ENCODE measurements at places on chromosomes 6 and 20.

- DNase-seq = peak; percentile 34
Measured at GRCh38 chr6:33091957-33092356, 16.2 kb downstream of the HLA-DPB1 start.

- no peak for DNase-seq
Measured at GRCh38 chr20:15760001-15760621, 813.1 kb downstream of the KIF16B start.

DNA sequence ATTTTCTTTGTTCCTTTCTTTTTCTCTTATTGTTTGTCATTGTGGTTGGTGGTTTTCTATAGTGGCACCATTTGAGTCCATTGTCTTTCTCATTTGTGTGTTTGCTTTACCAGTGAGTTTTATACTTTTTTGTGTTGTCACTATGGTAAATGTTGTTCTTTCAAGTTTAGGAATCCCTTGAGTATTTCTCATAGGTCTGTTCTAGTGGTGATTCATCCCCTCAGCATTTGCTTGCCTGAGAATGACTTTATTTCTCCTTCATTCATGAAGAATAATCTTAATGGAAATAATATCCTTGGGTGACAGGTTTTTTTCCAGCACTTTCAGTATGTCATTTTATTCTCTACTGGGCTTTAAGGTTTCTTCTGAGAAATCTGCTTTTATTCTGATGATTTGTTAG is 209.2 kb upstream of the ASCC3 start:
- DNase-seq = no peak

- DNase-seq = no peak
Measured at GRCh38 chr20:41798930-41799502, 180.8 kb upstream of the CHD6 start.

DNA sequence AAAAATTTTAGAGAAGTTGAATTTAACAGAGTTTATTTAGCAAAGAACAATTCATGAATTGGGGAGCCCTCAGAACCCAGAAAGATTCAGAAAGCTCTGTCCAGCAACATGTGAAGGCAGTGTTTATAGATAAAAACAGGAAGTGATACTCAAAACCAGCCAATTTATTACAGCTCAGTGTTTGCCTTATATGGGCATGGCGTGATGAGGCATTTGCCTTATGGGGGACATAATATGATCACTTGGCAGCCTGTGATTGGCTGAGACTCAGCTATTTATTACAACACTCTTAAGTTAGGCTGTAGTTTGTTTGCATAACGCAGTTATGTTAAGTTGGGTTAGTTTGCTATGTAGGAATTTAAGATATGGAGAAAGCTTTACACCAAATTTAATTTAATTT is 11.5 kb downstream of the HLA-DPA1 start:
- DNase-seq = peak; percentile 5

- no peak for DNase-seq
Measured at GRCh38 chr20:44896583-44896982, 11.1 kb downstream of the YWHAB start.

- no peak for DNase-seq
Measured at GRCh38 chr20:50417484-50418235, 92.5 kb upstream of the PTPN1 start.

GRCh38 chr6:165684333-165684732 is 21.3 kb upstream of the PDE10A start:
- DNase-seq = no peak

DNA sequence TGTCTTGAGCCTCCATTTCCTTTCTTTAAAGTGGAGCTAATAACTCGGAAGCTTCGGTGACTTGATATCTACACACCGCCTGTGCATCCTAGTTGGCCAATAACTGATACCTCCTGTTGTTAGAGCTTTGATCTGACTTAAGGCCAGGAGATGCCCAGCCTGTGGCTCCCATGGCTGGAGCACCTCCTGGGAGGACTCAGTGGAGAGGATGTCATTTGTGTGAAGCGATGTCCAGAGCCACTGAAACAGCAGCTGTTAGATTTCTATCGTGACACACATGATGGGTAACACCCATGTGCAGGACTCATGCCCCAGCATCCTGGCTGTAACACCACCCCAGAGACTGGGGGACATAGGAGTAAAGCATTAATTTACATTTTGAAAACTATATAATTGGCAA is 30.8 kb downstream of the SDCBP2 start:
- no peak for DNase-seq

- no peak for DNase-seq
Measured at GRCh38 chr6:126433927-126434326, 94.0 kb downstream of the CENPW start.

DNA sequence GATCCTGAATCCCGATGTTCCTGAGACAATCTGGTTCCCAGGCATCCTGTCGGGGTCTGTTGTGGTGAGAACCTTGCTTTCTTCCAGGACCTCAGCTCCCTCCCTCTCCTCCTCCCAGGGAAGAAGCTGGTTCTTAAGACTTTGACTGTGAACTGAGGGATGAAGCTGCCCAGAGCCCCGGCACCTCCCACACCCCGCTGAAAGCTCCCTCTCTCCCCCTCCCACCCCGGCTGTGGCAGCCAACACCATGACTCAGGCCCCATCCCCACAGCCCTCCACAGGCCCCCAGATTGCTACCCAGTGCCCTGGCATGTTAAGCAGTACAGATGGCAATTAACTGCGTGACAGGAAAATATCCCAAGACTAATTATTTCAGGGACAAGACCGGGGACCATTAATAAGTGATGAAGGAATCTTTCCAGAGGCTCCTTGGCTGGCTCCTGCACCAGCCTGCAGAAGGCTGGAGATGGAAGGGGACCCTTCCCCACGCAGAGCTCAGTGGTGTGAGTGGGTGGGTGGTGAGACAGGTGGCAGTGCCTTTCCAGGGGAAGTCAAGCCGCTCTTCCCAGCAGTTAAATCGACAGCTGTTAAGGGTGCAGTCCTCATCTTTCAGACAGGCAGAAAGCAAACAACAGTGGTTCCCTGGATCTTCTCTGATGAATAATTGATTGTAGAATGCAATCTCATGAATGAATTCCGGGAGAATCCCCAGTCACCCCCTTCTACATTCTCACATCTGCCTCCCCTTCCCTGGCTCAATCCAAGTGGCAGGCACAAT is 237.9 kb downstream of the LRFN2 start:
- no peak for DNase-seq

- DNase-seq = peak; percentile 66
Measured at GRCh38 chr20:62066983-62067433, 1.3 kb upstream of the TAF4 start.

DNA sequence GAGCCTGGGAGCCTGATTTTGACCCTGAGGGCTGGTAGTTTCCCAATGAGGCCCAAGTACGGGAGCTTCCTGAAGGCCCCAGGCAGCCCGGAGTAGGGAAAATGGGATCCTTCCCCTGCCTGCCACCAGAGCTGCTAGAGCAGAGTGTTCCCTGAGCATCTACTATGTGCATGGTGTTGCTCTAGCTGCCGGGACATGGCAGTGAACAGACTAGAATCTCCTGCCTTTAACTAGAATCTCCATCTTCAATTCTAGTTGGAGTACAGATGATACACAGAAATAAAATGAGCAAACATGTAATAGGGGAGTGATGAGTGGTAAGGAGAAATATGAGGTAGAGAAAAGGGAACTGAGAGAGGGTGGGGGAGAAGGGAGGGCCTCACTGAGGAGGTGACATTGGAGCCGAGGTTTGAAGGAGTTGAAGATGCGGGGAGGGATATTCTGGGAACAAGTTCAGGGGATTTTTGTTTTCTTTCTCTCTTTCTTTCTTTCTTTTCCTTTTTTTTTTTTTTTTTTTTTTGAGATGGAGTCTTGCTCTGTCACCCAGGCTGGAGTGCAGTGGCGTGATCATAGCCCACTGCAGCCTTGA is 18.5 kb downstream of the VSTM2L start:
- no peak for DNase-seq

DNA sequence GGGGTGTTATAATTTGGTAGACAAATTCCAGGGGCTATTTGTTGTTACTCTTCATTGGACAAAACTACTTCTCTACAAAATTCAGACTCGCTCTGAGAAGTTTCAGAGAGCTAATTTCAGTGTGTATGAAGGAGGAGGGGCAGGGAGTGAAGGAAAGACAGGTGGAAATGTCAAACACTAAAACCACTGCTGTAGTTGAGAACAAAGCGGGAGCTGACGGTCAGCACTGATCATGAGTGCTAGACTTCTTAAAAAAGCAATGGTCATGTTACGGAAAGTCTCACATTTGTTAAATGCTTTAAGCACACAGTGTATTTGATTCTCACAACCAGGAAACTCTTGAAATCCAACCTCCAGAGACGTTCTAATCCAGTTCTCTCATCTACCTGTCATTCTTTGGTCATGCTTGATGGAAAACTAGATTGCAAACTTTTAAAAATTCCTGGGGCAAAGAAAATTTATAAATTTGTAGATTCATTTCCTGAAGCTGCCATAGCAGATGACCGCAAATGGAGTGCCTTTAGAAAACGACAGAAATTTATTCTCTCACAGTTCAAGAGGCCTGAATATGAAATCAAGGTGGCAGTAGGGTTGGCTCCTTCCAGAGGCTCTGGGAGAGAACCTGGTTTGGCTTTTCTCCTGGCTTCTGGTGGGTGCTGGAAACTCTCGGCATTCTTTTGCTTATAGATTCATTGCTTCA is 100.7 kb upstream of the CARMIL1 start:
- no peak for DNase-seq

- DNase-seq = no peak
Measured at GRCh38 chr6:105893741-105894140, 192.4 kb upstream of the PRDM1 start.

GRCh38 chr6:96900873-96901272 is 3.2 kb upstream of the NDUFAF4 start:
- DNase-seq = no peak

DNA sequence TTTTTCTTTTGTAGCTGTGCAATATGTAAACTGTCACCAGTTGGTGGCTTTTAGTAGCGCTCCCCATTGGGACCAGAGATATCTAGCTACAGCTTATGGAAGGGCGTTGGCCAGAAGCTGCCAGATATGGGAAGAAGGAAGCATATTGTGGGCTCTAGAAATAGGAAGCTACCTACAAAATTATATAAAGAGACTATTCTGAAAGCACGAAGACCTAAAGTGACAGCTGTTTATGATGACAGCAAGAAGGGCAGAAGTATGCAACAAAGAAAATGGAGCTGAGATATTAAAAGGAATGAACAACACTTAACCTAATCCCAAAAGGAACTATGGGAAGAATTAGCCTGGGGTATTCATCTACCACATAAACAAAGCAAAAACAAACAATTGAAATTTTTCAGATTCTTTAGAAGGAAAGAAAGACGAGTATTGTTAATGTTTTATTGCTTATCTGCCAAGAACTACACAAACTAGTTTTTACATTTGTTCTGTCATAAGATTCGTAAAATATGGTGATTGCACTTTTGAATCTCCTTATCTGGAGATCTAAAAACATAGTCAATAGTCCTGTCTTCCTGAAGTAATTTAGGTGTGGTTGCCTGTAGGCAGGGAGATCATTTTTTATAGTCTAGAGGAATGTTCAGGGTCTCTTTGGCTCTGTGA is 81.6 kb downstream of the NCOA7 start:
- DNase-seq = peak; percentile 91

GRCh38 chr20:62148908-62149314 is 5.3 kb downstream of the SS18L1 start:
- no peak for DNase-seq

DNA sequence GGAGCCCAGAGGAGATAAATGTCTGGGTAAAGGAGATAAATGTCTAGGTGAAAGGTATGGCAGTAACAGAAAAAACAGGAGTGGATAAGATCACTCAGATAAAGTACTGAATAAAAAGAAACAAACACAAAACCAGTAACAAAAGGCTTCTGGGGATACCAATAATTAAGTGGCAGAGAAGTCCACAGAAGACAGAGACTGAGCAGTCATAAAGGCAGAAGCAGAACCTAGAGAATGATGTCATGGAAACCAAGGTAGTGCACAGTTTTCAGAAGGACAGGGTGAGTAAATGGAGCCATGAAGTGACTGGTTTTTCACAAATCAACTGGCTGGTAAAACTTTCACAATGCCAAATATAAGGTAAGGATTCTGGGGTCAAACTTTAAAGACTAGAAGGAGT is 80.9 kb upstream of the PLN start:
- DNase-seq = no peak

DNA sequence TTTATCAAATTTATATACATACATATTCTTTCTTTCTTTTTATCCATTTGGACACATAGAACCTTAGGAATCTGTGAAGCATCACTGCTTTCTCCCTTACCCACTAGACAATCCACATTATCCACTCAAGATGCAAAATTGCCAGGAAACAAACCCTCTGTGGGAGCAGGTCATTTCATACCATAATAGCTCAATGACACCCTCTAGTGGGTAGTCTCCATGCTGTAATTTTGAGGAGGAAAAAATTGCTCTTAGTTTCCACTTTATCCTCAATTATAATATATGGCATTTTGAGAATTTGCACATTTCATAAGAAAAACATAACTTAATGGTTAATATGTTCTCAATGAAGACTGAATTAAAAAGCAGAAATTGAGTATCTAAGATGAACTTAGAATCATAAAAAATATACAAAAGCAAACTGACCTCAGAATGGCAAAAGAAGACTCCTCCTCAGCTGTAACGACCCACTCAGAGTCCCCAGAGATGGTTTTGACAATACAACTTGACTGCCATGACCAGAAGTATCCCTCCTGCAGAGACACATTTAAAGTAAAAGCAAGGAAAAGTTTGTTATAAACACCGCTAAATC is 164.1 kb downstream of the FRK start:
- peak; percentile 52 for DNase-seq

- no peak for DNase-seq
Measured at GRCh38 chr20:46688151-46689081, 828 bp downstream of the TP53RK start.

DNA sequence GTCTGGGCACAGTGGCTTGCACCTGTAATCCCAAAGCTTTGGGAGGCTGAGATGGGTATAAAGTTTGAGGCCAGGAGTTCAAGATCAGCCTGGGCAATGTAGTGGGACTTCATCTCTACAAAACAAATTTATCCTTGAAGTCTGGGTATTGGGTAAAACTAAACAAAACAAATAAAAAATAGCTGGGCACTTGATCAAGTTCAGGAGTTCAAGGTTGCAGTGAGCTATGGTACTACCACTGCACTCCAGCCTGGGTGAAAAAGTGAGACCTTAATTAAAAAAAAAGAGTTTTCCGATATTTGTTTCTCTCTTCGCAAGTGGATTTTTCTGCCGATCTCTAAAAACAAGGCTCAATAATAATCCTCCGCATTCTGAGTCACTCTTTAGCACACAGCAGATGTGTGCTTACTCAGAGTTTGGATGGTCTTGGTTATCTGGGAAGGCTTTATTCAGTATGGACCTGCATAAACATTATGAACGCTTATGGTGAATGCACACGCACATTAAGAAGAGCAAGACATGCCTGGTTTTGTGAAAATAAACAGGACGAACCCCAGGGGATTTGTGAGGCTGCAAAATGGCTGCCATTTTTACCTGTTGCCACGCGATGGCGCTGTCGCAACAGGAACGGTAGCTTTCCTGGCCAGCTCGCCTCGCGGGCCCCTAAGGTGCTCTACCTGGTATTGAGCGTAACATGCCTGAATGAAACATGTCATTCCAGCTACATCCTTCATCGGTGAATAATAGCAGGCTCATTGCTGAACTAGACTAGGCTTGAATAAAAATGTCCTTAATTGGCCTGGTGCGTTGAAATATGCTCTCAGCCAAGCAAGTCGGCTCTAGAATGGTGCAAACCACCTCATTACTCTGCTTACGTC is 6.0 kb downstream of the OPN5 start:
- peak; percentile 71 for DNase-seq

- DNase-seq = peak; percentile 48
Measured at GRCh38 chr6:153129873-153130514, 1.1 kb downstream of the RGS17 start.

GRCh38 chr6:98924647-98925046 is 23.1 kb downstream of the FBXL4 start:
- no peak for DNase-seq

Measured in erythroblast (primary cell).